Fibroblast of skin of left biceps (primary cell): ENCODE measurements at places on chromosomes 11 and 22.

DNA sequence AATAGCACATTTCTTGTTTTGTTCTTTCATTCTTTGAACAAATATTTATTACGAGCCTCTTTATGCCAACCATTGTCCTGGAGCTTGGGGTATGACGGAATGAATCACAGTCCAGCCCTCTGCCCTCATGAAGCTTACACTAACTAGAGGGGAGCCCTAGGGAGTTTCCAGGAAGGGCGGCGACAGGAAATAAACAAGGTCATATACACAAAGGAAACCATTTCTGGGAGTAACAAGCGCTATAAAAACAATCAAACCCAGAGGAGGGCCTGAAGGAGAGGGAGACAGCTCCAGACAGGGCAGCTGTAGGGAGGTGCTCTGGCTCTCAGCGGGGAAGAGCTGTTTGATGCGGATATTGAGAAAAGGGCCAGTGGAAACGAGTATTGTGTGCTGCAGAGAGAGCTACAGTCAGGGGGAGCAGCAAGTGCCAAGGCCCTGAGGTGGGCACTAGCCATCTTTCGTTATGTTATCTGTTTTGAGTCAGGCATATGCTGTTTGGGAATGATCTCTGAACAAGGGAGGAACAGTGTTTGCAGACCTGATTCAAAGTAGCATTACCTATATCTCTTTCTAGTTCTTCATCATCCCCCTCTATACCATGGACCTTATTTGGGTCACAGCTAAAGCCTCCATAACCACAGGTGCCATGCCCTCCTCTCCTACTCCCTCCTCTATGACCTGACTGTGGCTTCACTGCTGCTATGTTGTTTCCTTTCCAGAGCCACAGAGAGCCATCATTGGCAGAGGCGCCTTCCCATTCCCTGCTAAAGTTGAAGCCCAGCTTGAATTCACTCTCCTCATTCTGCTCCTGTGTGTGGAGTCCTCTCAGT is 15.3 kb upstream of the ZBTB16 start:
- no peak for DNase-seq

GRCh38 chr11:34480314-34480713 is 33.3 kb downstream of the ELF5 start:
- no peak for DNase-seq

DNA sequence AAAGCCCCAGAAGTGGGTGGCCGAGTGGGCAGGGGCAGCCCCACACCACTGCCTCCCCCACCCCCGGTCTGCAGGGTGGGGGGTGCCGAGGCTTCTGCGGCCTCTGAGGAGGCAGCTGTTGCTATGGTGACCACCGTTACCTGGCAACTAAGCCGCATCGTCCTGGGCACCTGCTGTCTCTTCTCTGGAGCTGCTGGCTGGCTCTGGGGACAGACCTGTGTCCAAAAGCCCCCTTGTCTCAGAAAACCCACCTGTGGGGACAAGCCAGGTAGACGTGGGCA is 79.9 kb upstream of the PRR5 start:
- no peak for DNase-seq

- DNase-seq, result no peak
These were observed 684 bp downstream of the TNFRSF13C start for GRCh38 chr22:41925783-41926460.

- DNase-seq, result no peak
These were observed 202.0 kb downstream of the PGR start for GRCh38 chr11:100927579-100927978.

GRCh38 chr11:64874308-64875240 is 3.8 kb downstream of the EHD1 start:
- no peak for DNase-seq

- no peak for DNase-seq
These were observed 17.6 kb downstream of the MYH9 start for GRCh38 chr22:36369922-36370791.

DNA sequence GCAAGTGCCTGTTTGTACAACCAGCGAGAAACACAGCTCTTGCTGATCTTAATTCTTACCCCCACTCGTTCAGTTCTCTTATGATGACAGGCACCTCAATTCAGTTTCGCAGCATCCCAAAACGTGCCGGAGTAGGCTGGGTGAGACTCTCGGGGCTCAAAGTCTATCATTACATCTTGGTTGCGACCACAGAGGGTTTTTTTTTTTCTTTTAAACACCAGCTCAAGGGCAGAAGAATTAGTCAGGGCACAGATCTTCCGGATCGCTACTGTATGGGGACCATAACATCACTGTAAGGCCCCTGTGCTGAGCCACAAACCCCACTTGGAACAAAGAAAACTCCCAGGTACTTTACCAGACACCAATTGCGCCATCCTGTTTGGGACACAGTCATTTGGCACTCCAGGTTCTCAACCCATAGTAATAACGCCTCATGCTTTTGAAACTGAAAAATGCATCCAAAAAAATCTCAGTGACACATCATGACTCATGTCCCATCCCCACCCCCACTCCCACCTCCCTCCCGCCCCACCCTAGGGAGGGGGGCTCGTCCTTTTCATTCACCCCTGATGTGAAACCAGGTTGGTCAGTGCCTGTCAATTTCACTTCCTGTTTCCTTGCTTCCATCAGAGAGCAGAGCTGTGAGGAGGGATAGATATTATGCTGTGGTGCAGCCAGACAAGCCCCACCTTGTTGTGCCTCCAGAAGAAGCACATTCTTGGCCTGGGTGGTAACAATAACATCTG is 41.0 kb upstream of the CD5 start:
- no peak for DNase-seq

DNA sequence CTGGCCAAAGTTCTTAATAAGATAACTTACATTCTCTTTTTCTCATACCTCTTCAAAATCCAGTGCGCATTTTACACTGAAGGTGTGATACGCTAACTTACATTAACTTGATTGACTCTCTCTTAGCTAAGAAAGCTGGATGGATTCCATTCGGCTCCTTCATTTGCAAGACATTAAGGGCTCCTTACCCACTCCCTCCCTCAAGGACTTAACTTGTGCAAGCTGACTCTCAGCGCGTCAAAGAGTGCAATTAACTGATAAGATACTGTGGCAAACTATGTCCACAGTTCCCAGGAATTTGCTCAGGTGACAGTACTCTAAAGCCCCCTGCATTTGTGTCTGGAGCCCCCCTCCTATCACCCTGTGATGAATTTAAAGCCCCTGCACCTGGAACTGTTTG is 6.4 kb upstream of the RFPL1 start:
- DNase-seq, result no peak

GRCh38 chr22:27647540-27647939 is 154.0 kb downstream of the MN1 start:
- DNase-seq, result no peak

DNA sequence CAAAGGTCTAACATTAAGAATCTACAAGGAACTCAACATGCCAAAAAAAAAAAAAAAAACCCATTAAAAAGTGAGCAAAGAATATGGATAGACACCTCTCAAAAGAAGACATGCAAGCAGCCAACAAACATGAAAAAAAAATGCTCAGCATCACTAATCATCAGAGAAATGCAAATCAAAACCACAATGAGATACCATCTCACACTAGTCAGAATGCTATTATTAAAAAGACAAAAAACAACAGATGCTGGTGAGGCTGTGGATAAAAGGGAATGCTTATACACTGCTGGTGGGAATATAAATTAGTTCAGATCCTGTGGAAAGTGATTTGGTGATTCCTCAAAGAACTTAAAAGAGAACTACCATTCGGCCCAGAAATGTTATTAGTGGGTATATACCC is 257.7 kb upstream of the PLET1 start:
- DNase-seq, result no peak

GRCh38 chr11:14290422-14290821 is 68.6 kb downstream of the RRAS2 start:
- no peak for DNase-seq

- DNase-seq, result no peak
These were observed 159 bp downstream of the FZD4 start for GRCh38 chr11:86955111-86955360.

- no peak for DNase-seq
These were observed 49.9 kb downstream of the BTG4 start for GRCh38 chr11:111462329-111462728.
